GM04503 (cell line): ENCODE measurements at places on chromosomes 2 and 18.

DNA sequence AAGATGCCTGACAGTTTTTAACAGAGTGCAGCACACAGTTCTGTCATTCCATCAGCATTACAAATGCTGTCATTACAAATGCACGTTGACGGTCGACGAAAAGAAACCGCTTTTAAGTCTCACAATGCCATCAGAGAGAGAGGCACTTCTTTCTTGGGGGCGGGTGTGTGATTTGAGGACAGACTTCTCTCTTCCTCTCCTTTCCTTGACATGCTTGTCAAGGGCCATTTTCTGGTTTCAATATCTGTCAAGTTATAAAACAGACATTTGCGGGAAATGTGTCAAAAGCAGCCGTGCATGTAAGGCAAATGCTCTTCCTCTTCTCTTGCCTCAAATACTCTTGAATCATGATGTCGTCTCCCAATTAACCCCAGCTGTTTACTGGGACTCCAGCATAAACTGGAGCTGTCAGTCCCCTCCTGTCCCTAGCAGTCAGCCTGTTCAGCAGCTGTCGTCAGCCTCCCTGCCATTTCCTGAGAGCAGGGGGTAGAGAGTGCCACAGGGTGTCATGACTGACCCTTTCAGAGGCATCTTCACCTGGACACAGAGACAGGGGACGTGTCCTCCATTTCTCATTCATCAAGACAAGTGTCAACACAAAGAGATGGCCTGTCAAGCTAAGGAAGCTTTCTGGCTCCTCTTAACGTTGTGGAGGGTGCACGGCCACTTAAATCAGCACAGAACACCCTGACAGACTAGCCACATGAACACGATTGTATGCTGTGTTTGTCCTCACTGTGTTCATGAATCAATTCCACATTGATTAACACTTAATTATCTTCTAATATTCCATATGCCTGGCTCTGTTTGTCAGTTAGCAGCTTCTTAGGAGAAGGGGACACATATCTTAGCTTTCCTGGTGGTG, 305.4 kb upstream of the RAB6C start:
- no peak for DNase-seq

GRCh38 chr2:133314795-133315194, 253.5 kb downstream of the NCKAP5 start:
- no peak for DNase-seq

DNA sequence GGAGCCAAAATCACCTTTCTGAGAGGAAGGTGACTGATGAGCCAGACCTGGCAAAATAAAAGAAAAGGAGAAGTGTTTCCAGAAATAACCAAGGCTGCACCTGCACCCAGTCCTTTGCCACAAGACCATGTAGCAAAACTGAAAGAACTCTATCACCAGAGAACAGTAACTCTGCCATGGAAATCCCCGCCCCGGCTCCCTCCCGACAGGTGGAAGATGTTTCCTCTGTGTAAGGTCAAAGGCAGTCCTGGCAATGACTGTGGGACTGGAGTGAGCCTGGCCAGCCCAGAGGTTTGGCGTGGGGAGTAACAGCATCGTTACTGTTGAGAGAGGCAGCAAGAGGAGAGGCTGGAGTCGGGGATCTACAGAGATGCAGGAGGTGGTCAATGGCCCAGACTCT, 42.3 kb downstream of the SPRED2 start:
- no peak for DNase-seq

- DNase-seq: no peak
Measured at GRCh38 chr18:34809451-34810072, 99.5 kb downstream of the DTNA start.

GRCh38 chr2:172101821-172102390, 794 bp downstream of the DLX2 start:
- DNase-seq: no peak
